ENCODE measurements at places on chromosomes 11 and 22.

DNA sequence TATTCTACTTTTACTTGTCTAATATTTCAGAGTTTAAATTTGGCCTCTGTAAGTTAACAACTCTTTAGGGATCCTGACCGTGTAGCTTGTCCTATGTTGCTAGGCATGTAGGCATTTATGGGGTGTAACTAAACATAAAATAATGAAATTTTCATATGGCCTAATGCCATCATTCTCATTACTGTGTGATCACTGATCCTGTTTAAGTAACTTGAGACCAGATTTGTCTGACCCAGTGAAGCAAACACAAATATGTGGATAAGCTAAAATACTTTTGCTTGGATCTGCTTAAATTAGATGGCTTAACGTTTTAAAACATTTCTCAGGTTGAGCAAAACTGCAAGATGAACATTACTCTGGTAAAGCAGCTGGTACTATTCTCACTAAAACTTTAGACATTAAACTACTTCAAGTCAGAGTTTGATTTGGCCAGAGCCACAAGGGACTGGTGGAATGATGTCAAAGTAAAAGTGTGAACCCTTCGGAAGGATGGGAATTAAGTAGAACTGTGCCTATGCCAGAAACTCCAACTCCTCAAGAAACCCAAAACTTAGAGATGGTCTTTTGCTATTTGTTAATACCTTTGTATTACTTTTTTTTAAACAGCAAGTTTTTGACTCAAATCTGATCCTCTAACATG is 12.5 kb downstream of the QSER1 start:
- no peak overlapping the region for H3K27ac ChIP-seq
- H3K4me3 ChIP-seq: no peak overlapping the region
- peaks cover 7% of the 10 kb centered on the region for H3K36me3 ChIP-seq
- no peak for DNase-seq
- no peaks in the 10 kb centered on the region for H3K27me3 ChIP-seq

DNA sequence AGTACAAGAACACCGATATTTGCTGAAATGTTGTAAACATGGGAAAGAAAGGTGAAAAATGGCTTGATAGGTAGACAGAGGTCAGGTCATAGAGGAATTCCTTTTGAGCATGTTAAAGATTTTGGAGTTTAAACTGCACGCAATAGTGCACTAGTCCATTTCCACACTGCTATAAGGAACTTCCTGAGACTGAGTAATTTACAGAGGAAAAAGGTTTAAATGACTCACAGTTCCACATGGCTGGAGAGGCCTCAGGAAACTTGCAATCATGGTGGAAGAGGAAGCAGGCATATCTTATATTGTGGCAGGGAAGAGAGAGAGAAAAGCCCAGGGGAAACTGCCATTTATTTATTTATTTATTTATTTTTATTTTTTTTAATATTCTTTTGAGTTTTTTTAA is 5.0 kb downstream of the OR10A5 start:
- H3K27me3 ChIP-seq: peaks cover 2% of the 10 kb centered on the region
- H3K36me3 ChIP-seq: no peaks in the 10 kb centered on the region
- no peak overlapping the region for H3K4me3 ChIP-seq
- no peaks in the 10 kb centered on the region for H3K4me1 ChIP-seq
- DNase-seq: no peak
- H3K27ac ChIP-seq: no peak overlapping the region

- H3K27ac ChIP-seq: no peak within 1 kb of the TSS
- H3K27me3 ChIP-seq: peaks cover 62% of the 10 kb centered on the region
- peaks cover 7% of the 10 kb centered on the region for H3K4me1 ChIP-seq
- no peaks in the 10 kb centered on the region for H3K36me3 ChIP-seq
- H3K4me3 ChIP-seq: no peak within 1 kb of the TSS
These were observed at the start of gene DRD2 for GRCh38 chr11:113475160-113475761. DRD2 (minus strand) TSS chr11:113475398; CDS start chr11:113424651, 50,747 bp downstream.

DNA sequence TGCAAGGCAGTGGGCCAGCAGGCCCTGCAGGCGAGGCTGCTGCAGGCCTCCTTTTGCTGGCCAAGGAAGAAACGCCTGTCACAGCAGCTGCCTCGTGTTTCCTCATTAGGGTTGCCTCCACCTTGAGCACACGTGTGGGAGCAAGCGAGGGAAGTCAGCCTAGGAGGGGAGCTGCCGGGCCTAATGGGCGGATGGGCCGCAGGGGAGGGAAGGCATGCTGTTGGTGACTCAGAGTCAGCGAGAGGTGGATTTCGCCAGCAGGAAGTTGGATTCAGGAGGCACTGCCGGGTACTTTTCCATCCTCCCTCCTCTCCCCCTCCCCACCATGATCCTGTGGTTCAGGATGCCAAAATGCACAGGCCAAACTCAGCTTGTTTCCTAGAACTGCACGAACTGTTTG is 498.7 kb downstream of the METTL15 start:
- no peak for DNase-seq
- H3K27me3 ChIP-seq: no peaks in the 10 kb centered on the region

Measured in activated B cell treated with CpG ODN at 0.5 μM for 24 hours (primary cell).